ENCODE measurements at places on chromosomes 13 and 19. TPM values are rescaled to one million over a fixed set of nuclear protein-coding genes. Genes with fewer than 3 reads are reported as not detected.

The WDR87 gene
- not detected for total RNA-seq

The TMEM255B gene
- 0.70 TPM for total RNA-seq

The MPND gene
- 17.4 TPM for total RNA-seq

The PROZ gene
- total RNA-seq: not detected

The OR7D2 gene
- total RNA-seq: not detected

The ZNF493 gene
- 3.1 TPM for total RNA-seq

The NCCRP1 gene
- not detected for total RNA-seq

The ZNF878 gene
- total RNA-seq: not detected

The MYO16 gene
- total RNA-seq: not detected

The TSPAN16 gene
- not detected for total RNA-seq

The OVOL3 gene
- total RNA-seq: not detected

DNA sequence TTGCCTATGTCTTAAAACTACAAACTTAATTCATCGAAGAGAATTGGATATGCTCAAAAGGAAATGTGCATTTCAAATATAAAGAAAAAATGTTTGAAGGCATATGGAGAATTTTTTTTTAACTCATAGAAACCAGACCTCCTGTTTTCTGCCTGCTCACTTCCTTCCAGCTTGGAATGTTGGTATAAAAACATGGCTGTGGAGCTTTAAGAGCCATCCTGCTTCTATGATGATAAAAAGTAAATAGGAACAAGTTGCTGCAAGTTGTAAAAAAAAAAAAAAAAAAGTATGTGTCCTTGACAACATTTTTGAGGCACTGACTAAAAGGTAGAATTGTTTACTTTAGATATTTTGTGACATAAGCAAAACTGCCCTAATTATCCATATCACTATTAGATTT, 1230.7 kb downstream of the PCDH9 start:
- no peak for DNase-seq

DNA sequence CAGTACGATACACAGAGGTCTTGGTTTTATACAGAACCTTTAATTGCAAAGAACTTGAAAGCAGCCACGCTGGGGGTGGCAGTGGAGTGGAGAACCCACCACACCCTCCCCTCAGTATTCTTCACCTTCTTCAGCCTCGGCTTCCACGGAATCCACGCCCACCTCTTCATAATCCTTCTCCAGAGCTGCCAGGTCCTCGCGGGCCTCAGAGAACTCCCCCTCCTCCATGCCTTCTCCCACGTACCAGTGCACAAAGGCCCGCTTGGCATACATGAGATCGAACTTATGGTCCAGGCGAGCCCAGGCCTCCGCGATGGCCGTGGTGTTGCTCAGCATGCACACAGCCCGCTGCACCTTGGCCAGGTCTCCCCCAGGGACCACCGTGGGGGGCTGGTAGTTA, 7.9 kb downstream of the TUBA3C start:
- no peak for DNase-seq

- DNase-seq: peak; percentile 74
Observed at GRCh38 chr19:42113641-42114348, 18.5 kb downstream of the POU2F2 start.

- DNase-seq: peak; percentile 5
Observed at GRCh38 chr13:62119739-62120700, 704.4 kb upstream of the PCDH20 start.

- DNase-seq: no peak
Observed at GRCh38 chr13:27905650-27906049, 14.2 kb upstream of the PDX1 start.

- no peak for DNase-seq
Observed at GRCh38 chr19:34269968-34270621, 15.7 kb downstream of the GARRE1 start.

DNA sequence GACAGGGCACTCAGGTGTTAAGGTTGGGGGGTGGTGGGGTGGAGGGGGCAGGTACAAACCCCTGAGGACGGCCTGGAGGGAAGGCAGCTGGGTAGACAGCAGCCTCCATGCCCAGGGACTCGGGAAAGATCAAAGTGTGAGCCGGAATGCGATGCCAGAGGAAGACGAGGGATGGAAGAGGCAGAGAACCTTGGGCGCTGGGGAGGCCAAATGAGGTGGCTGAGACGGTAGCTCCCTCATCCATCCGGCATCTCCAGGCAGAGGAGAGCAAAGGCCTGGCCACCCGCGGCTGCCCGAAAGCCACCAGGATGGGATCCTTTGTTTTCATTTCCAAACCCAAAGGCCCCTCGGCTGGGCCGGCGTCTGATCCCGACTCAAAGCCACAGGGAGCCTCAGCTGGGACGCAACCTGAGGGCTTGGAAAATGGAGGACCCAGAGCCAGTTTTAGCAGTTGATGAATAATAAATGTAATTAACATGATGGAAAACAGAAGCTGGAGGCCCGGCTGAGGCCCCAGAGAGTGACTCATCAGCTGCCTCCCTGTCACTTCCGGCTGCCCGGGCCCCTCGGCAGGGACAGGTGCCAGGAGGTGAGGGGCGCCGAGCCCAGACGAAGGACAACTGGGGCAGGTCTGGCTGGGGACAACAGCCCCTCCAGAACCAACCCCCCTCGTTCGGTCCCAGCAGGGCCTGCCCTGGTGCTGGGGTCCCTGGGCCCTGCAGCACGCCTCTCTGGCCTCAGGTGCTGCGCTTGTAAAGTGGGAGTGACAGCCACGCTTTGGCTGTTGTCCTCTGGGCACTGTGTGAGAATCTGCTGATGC, 61.6 kb downstream of the CEBPG start:
- peak; percentile 78 for DNase-seq

DNA sequence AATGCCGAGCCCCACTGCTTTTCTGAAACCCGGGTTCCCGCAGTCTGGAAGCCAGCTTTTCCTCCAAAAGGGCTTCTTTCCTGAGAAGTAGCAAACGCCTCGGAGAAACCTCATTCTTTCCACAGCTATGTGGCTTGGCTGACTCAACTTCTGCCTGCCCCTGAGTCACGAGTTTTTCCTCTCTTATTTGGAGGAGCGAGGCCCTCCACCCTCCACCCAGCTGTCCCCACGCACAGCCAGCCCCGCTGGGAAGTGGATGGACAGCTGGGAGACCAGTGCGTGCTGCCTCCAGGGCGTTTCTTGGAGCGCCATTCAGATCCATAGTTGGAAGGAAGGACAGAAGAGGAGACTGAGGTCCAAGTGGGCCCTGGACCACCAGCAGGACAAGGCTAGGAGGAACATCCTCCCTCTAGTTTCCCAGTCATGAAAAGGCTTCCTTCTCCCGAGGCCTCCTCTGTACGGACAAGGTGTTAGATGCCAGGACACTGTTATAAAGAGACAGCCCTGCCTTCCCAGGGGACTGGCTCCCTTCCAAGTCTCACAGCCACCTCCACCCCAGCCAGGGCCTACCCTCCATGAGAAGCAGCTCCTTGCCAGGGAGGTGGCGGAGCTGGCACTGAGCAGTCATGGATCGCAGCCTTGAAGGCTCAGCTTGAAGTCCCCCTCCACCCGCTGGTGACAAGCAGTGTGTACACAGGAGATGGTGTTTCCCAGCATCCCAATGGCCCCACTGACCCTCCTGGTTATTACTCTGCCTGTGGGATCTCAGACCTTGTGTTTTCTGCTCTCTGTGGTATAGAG, 2.5 kb upstream of the PLEKHF1 start:
- DNase-seq: peak; percentile 23

DNA sequence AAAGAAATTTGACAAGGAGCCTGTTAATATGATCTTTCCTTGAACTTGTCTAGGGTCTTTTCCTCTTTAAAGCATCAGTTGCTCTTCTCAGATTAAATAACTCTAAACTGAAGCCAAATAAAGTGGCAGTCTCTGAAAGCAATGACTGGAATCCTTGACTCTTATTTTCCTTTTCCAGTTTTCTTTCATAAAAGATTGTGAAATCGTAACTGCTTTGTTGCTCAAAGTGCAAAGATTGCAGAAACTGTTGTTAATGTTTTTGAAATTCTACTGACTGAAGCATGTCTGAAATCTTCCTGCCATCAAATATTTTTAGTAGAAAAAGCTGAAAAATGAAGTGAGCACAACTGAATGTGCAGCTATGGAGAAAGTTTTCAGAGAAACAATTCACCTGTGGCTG, 1.9 kb downstream of the NHLRC3 start:
- DNase-seq: no peak

DNA sequence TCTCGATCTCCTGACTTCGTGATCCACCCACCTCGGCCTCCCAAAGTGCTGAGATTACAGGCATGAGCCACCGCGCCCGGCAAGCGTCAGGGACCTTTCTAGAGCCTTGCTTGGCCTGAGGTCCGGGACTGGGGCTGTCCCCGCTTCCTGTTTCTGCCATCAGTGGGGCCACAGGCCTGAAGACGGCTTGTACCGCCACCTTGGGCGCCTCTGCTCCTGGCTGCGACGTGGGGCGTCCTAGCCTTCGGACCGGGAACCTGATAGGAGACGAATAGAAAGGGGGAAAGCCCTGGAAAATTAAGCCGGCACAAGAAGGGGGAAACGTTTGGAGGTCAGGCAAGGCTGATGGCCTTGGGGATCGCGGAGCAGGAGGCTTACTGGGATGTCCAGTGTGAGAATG, 35.1 kb downstream of the RNF6 start:
- peak; percentile 23 for DNase-seq

DNA sequence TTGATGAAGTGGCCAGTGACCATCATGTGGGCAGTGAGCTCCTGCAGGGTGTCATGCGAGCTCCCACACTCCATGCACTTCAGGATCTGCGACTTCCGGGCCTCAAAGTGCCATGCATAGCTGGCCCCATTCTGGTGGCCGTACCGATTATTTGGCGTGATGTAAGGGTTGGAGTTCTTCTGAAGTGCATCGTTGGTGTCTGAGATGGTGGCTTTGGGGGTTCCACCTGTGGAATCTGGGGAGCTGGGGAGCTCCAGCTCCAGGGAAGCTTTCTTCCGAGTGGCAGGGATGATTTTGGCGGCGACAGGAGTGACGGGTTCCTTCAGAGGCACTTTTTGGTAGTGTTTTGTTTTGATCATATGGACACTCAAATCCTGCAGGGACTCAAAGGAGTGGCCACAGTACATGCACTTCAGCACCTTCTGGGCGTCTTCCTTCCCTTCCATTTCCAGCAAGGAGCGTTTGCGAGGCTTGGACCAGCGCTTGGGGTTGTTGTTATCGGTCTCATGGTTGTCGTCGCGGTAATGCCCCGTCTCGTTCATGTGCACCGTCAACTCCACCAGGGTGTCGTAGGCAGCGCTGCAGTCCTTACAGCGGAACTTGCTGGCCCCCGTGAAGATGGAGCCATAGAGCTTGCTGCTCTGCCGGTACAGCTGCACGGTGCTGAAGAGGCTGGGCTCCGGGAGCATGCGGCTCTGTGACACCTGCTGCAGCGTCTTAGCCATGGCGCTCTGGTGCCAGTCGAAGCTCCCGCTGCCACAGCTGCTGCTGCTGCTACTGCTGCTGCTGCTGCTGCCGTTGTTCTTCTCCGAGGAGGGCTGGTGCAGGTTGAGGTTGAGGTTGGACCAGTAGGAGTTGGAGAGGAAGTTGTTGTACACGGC, 70.4 kb downstream of the TSHZ3 start:
- no peak for DNase-seq

- DNase-seq: peak; percentile 66
Observed at GRCh38 chr19:16383584-16384161, 59.0 kb downstream of the KLF2 start.

DNA sequence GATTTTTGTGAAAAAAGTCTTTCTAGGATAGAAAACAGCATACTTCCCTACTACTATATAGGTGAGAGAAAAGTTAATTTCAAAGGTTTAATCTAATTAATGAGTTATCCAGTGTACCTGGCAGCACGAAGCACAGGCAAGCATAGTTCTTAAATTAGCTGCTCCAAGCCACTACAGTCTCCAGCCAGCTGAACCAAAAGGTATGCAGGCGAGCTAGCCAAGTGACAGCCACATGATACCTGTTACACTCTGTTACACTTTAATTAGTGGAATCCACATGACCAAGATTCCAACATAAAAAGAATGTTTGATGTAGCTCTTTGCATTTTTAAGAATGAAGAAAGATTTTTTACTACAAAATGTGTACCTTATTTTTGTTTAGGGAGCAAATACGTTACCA, 15.5 kb downstream of the SLC25A30 start:
- peak; percentile 2 for DNase-seq

GRCh38 chr19:22427960-22428913, 6.1 kb upstream of the ZNF98 start:
- DNase-seq: no peak

DNA sequence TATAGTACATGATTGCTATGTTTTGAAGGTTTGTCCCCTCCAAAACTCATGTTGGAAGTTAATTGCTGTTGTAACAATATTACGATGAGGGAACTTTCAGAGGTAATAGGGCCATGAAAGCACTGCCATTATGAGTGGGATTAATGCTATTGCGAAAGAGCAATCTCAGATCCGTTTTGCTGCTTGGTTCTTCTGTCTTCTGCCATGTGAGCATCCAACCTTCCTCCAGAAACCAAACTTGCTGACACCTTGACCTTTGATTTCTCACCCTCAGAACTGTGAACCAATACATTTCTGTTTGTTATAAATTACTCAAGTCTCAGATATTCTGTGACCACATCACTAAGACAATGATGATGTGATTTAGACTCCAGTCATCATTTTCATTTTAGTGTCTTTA, 2590.9 kb downstream of the PCDH9 start:
- no peak for DNase-seq

- DNase-seq: peak; percentile 73
Observed at GRCh38 chr13:114112826-114113322, 19.5 kb downstream of the RASA3 start.

DNA sequence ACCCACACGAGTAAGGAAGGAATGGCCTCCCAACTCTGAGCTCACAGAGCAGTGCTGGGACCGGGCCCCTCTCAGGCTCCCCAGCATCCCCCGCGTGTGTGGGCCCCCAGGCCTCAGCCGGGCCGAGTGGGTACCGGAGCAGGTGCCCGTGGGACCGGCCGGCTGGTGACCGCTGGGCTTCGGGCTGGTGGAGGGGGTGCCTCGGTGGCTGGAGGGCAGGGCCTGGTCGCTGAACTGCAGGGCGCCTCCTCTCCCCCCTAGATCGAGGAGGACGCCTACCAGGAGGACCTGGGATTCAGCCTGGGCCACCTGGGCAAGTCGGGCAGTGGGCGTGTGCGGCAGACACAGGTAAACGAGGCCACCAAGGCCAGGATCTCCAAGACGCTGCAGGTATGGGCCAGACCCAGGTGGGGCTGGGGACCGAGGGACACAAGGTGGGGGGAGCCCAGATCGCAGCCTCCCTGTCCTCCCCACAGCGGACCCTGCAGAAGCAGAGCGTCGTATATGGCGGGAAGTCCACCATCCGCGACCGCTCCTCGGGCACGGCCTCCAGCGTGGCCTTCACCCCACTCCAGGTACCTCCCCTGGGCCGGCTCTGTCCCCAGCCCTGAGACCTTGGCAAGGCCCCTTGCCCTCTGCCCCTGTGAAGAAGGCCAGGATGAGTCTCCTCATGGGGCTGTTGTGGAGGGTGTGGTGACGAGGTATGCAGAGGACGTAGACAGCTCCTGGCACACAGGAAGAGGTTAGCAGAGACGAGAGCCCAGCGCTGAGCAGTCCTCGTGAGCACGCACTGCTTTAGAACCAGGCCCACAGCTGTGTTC, 8.6 kb upstream of the CNOT3 start:
- DNase-seq: no peak

- DNase-seq: no peak
Observed at GRCh38 chr13:83286737-83287136, 595.5 kb downstream of the SLITRK1 start.

Measured in H7 (cell line).